Stimulated activated naive CD4-positive, alpha-beta T cell treated with Interleukin-2 at 50 U/mL for 16 hours (primary cell): ENCODE measurements at places on chromosomes 4 and X.
A peak's percentile ranks its signal among the peaks of the same experiment; 100 is the strongest.

DNA sequence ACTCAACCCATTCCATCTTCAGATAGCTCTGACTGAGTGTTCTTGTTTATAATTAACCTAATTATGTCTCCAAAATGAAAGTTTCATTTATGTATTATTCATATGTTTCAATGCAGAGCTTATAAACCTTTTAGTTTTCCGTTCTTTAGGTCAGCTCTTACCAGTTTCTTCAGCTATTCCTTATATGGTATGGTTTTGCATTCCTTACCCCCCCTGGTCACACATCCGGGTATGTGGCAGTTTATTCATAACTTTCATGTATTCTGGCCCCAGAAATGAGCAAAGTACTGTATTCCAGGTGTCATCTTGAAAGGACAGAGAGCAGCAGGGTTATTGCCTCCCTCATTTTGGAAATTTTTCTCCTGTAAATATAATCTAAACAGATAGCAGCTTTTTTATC lies 16.8 kb upstream of the IGSF1 start:
- DNase-seq, result no peak

- no peak for DNase-seq
Measured at GRCh38 chr4:151599863-151600262, 160.9 kb downstream of the GATB start.

GRCh38 chr4:2939383-2940243 lies 23.6 kb downstream of the NOP14 start:
- DNase-seq, result peak; percentile 22

- DNase-seq, result no peak
Measured at GRCh38 chr4:158208963-158209640, 1.2 kb upstream of the TMEM144 start.
